ENCODE measurements at places on chromosomes 13 and 19.

DNA sequence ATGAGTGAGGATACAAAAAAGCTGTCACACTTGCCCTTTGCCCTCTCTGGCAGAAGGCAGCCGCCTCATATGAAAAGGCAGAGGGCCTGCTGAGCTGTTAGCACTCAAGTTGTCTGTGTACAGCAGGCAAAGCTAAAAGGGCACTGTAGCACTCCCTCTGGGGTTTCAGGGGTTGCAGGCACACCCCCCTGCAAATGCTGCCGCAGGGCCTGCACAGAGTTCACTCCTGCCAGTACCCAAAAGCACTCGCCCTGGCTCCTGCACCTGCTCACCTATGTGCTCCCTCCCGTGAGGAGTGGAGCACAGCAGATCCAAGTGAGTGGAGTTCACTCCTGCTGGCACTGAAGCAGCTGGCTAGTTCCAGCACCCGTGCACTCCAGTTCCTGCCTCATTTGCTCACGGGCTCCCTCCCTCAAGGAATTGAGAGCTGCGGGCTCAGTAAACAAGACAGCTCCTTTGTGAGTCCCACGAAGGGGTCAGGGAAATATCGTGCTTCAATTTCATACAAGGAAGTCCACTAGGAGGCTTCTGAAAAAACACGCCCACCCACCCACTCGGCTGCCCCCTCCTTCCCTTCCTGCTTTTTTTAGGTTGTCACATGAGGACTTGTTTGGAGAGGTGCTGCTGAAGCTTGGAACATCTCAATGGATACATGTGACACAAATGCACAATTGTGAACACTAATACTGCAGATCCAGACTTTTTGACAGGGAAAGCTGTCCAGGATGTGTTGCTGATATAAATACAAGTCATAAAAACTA lies 9.9 kb upstream of the RCBTB2 start:
- DNase-seq = no peak

DNA sequence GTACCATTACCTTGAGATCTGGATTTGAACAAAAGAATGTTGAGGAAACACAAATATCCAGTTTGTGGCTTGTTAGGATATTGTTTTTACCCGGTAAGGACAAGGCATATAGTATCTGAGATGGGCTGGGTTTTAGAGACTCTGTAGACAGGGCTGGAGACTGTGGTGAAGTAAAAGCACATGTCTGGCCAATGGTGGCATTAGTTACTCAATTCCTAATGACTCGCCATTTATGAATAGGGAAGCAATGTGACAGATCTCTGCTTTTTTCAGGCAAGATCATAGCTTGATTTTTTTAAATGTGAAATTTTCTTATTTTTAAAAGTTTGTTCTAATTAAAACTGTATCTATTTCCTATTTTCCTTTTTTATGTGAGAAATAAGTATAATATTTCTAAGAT lies 371.1 kb upstream of the SPRY2 start:
- no peak for DNase-seq

GRCh38 chr19:30160426-30160825 lies 211.8 kb upstream of the ZNF536 start:
- no peak for DNase-seq

DNA sequence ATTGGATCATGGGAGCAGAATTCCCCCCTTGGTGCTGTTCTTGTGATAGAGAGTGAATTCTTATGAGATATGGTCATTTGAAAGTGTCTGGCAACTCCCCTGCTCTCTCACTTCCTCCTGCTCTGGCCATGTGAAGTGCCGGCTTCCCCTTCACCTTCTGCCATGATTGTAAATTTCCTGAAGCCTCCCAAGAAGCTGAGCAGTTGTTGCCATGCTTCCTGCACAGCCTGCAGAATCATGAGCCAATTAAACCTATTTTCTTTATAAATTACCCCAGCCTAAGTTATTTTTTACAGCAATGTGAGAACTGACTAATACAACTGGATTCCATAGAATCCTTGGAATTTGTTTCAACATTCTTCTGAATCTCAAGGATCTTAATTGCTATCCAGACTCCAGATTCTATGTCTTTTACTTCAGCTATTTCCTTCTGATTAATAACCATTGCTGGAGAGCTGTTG lies 328.1 kb downstream of the SLITRK5 start:
- no peak for DNase-seq

All from omental fat pad (tissue), 4 donors.